ENCODE measurements at places on chromosomes 16 and 17. TPM values are rescaled to one million over a fixed set of nuclear protein-coding genes. Genes with fewer than 3 reads are reported as not detected.

The PDE6G gene
- total RNA-seq = not detected

The CTRB1 gene
- total RNA-seq = not detected

The MT1G gene
- total RNA-seq = not detected

The TMEM256 gene
- total RNA-seq = 35.2 TPM

The ZKSCAN2 gene
- 6.6 TPM for total RNA-seq

The KIAA0513 gene
- 4.2 TPM for total RNA-seq

The CA5A gene
- not detected for total RNA-seq

The TMEM114 gene
- total RNA-seq = not detected

The CFAP119 gene
- total RNA-seq = 5.2 TPM

The TPSG1 gene
- not detected for total RNA-seq

The CD300E gene
- not detected for total RNA-seq

The DPEP3 gene
- not detected for total RNA-seq

The SOST gene
- total RNA-seq = not detected

The NR1D1 gene
- total RNA-seq = 7.5 TPM

All from MCF 10A (cell line).